Glutamatergic neuron (in vitro differentiated cells): ENCODE measurements at places on chromosomes 2 and 18.

GRCh38 chr18:9751371-9752031 lies 43.4 kb downstream of the RAB31 start:
- DNase-seq: no peak

DNA sequence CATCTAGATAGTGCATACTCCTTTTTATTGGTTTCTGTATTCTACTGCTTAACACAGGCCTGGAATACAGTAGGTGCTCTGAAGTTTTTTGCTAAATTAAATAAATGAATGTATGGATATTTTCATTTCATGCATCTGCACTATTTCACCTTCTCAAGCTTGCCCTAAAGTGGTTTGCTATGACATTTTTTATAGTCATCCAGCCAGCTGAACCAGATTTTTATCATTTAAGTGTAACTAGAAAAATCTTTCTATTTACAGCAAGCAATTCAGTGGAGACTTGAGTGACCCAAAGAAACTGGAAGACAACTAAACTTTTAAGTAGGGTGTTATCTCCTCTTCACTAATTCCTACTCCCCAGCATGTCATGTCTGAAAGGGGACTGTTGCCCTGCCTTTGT lies 354.9 kb downstream of the OSR1 start:
- no peak for DNase-seq

DNA sequence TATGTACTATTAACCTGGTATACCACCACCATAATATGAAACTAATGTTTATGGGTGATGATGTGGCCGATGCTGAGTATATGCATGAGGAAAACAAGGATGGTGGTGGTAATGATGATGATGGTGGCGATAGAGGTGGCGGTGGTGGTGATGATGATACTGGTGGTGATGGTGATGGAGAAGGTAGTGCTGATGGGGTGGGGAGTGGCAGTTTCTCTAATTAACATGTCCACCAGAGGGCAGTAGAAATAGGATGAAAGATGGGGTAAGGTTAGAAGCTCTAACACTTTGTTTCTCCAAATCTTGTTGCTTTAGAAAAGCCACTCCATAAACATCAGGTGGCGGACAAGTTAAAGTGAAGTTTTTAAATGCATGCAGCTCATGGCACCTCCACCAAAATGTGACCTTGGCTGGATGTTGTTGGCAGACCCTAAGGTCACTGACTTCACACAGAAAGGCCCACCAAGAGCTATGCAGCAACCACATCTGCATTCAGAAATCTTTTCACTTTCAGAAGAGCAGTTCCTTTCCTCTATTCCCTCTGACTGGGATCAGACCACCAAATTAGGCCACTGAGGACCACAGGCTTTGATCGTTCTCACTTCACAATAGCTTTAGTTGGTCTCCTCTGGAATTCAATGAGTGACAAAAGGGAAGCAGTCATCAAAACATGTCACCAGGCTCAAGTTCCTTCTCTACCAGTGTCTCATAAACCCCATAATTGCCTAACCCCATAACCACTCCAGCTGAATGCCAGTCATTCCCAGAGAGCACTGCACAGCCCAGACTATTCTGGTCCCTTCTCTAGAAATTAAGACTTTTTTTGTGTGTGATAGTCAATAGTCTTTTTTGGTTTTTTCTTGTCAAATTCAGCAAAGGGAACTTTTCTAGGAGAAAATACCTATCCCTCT lies 7.5 kb upstream of the BCL11A start:
- no peak for DNase-seq

DNA sequence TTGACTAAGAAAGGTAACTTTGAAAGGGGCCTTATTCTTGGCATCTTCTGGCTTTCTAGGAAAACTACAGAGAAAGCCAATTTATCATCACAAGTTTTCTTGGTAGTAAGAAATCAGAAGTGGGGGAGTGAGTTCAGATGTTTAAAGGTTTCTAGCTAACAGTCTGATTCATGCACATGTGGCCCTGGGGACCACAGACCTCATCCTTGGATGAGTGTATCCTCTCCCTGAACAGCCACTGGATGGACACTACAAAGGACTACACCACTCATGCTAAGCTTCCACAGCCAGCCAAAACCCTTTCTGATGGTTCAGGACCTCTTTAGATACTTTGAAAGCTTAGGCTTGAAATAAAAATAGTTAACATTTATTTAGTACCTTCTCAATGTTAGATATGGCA lies 218.3 kb upstream of the STK17B start:
- no peak for DNase-seq

- DNase-seq: no peak
These were observed 41.3 kb downstream of the CAPN13 start for GRCh38 chr2:30765876-30766470.

DNA sequence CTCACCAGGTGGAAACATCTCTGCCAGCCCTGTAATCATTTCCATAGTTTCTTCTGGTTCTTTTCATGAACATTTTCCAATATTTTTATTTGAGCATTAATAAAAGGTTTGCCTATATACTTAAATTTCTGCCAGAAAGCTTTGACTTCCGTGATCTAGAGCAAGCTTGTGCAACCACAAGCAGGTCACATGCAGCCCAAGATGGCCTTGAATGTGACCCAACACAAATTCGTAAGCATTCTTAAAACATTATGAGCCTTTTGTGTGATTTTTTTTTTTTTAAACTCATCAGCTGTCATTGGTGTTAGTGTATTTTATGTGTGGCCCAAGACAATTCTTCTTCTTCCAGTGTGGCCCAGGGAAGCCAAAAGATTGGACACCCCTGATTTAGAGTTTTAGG lies 51.6 kb downstream of the NEDD4L start:
- DNase-seq: no peak

DNA sequence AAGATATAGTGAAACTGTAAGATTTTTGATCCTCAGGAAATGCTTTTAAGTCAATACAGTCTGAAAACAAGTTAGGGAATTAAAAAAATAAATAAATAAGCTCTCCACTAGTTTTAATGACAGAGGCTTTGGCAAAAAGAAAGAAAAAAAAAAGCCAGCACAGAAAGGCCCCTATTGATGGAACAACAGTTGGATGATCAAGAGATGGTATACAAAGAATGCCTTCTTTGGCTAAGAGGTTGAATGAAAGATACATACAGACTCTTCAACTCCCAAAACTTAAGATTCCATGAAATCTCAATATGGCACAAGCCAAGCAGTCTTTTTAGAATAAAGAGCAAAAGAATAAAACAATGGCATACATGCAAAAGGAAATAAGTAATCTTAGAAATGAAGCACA lies 64.0 kb upstream of the GALNT5 start:
- no peak for DNase-seq

- DNase-seq: no peak
These were observed 18.4 kb upstream of the CAB39 start for GRCh38 chr2:230694241-230694640.

DNA sequence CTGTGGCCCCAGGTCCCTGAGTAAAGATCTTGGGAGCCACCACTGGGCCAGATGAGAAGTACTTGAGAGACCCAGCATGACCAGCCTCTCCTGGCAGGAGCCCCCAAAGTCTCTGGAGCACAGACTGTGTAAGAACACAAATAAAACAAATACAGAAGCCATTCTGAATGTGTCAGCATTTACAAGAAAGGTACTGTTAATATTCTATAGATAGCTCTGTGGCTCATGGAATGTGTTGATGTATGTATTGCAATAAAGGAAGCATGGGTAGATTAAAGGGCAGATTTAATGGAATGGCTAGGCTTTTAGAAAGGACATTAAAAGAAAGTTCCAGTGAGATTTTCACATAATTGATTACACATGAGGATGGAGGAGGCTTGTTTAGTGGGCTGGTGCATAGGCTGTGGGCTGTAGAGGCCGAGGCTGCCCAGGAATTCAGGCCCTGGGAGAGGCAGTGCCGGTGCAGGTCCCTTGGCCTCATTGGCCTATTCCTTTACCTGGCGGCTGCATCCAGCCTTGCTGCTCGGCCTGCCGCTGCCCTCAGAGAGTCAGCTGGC lies 127.7 kb upstream of the DLX2 start:
- DNase-seq: no peak

- no peak for DNase-seq
These were observed 11.2 kb downstream of the RND3 start for GRCh38 chr2:150476286-150476685.

DNA sequence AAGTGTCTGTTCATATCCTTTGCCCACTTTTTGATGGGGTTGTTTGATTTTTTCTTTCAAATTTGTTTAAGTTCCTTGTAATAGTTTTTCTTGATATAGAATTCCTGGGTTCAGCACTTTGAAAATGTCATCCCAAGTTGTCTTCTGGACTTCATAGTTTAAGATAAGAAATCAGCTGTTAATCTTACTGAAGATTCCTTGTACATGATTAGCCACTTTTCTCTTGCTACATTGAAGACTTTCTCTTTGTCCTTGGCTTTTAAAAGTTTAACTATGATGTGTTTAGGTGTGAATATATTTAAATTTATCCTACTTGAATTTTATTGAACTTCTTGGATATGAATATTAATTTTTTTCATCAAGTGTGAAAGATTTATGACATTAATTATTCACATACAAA lies 387.2 kb upstream of the CWC22 start:
- DNase-seq: no peak

DNA sequence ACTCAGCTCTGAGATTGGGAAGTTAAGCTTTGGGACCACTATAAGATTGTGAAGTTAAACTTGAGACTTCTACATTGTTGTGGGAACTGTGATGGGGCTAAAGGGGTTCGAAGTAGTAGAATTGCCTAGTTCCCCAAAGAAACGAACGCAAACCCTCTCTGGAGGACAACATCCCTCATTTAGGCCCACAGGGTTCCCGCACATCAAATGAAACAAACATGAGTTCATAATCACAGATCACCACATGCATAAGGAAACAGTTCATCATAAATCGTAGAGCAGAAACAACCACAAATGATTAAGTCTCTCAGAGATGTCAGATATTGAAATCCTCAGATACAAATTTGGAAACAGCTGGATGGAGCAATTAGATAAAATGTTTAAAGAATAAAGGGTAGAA lies 55.9 kb upstream of the HPCAL1 start:
- DNase-seq: no peak

GRCh38 chr2:31642707-31643106 lies 62.0 kb upstream of the SRD5A2 start:
- DNase-seq: no peak

DNA sequence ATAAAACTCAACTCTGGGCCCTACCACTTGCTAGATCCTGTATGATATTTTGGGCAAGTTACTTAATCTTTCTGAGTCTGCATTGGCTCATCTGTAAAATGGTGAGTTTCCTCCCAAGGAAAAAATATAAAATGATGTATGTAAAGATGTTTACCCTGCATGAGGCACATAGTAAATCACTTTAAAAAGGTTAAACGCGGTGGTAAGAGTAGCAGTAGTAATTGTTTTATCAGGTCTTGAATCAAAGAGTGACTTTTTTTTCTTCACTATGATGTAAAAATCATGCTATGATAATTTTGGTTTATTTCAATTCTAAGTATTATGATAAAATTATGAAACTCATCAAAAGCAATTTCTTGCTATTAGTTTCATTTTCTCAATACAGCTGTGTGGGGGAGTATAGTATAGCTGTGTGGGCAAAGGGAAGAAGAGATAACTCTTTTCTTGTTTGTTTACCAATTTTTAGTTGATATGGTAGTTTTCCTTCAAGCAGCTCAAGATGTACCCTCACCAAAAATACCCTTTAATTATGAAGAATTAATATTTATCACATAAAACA lies 10.7 kb downstream of the ARHGAP15 start:
- no peak for DNase-seq

- no peak for DNase-seq
These were observed 861 bp upstream of the SEMA4C start for GRCh38 chr2:96870626-96871255.

DNA sequence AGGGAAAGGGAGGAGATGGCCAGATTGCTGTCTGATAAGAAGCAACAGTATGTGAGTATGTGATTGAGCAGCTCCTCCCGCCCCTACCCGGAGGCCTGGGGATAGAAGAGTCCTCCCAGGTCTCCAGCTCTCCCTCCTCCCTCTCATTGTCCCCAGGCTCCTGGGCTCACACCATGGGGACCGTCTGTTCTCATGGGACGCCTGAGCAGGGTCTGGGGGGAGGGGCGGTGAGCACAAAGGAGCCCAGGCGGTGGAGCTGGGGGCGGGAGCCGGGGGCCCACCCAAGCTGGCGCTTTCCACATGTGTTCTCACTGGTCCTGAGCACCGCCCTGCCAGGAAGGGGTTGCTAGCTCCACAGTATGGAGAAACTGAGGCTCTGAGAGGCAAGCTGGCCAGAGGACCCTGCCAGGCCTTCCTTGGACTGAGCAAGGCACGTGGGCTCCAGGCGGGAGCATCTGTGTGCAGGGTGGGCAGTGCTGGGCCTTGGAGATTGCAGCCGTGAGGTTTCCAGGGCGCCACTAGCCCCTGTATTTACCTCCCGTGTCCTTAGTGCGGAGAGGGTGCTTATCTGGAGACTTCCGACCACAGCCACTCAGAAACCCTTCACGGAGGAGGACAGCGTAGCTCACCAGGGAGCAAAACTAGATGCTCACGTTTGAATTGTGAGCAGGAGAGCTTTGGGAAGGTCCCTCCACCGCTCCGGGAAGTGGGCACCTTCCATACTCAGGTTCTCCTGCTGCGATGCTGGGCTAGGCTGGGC lies 37.4 kb downstream of the PDIA6 start:
- DNase-seq: no peak

DNA sequence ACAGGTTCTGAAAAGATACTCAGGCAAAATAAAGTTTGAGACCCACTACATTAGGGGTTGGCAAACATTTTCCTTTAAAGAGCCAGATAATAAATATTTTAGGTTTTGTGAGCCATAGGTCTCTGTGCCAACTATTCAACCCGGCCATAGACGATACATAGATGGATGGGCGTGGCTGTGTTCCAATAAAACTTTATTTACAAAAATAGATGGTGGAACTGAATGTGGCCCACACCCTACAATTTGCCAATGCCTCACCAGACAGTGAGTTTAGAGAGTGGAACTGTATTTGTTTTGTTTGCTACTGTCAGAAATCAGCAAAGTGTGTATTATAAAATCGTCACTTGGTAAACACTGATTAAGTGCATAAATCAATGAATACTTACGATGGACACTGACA lies 78.0 kb downstream of the ACKR3 start:
- DNase-seq: no peak

- peak; percentile 43 for DNase-seq
These were observed 21.2 kb upstream of the NAB1 start for GRCh38 chr2:190627448-190628412.

DNA sequence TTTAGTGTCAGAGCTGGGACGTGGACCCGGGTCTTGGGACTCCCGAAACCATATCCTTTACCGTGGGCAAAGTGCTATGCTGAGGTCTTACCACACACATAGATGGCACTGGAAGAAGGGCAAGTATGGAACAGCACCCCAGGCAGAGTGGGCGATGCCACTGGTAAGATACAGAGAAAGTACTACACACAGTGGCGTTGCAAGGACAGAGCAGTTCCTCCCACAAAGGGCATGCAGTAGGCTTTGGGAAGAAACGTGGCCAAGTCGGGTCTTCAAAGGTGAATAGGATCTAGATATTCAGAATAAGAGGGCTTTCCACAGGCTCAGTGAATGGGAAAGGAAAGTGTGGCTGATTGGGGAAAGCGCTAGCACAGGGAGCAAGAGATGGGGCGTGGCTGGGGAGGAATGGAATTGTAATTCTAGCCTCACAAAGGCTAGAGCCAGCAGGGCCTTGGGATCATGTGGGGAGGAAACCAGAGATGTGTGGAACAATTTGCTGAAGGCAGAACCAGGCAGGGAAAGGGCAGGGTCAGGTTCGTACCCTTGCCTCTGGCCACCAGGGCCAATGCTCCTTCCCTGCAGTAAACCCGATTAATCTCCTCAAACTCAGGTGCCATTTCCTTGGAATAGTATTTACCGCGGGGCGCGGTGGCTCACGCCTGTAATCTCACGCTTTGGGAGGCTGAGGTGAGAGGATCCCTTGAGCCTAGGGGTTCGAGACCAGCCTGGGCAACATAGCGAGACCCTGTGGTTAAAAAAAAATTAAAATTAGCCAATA lies 36.0 kb downstream of the PCBP1 start:
- peak; percentile 43 for DNase-seq

- no peak for DNase-seq
These were observed 588 bp upstream of the FOXI3 start for GRCh38 chr2:88452980-88453582.
